Stimulated activated CD8-positive, alpha-beta memory T cell treated with anti-CD3 and anti-CD28 coated beads, Interleukin-7, amount 100 ng/mL, for 48 hours (primary cell): ENCODE measurements at places on chromosomes 4 and X.

- DNase-seq, result no peak
Observed at GRCh38 chr4:22323691-22324090, 192.2 kb downstream of the ADGRA3 start.

DNA sequence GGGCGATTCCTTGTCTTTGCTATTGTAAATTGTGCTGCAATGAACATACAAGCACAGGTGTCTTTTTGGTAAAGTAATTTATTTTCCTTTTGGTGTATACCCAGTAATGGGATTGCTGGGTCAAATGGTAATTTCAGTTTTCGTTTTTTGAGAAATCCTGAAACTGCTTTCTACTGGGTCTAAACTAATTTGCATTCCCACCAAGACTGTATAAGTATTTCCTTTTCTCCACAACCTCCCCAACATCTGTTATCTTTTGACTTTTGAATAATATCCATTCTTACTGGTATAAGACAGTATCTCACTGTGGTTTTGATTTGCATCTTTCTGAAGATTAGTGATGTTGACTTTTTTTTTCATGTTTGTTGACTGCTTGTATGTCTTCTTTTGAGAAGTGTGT lies 2506.0 kb downstream of the PCDH7 start:
- DNase-seq, result no peak

- no peak for DNase-seq
Observed at GRCh38 chr4:74559853-74560252, 114.9 kb downstream of the AREG start.

DNA sequence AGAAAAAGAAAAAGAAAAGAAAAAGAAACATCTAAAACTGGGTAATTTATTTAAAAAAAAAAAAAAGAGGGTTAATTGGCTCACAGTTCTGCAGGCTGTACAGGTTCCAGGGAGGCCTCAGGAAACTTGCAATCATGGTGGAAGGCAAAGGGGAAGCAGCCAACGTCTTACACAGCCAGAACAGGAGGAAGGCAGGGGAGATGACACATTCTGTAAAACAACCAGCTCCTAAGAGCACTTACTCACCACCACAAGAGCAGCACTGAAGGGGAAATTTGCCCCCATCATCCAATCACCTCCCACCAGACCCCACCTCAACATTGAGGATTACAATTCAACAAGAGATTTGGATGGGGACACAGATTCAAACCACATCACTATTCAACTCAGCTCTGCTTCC lies 36.8 kb upstream of the TMEM184C start:
- DNase-seq, result no peak

DNA sequence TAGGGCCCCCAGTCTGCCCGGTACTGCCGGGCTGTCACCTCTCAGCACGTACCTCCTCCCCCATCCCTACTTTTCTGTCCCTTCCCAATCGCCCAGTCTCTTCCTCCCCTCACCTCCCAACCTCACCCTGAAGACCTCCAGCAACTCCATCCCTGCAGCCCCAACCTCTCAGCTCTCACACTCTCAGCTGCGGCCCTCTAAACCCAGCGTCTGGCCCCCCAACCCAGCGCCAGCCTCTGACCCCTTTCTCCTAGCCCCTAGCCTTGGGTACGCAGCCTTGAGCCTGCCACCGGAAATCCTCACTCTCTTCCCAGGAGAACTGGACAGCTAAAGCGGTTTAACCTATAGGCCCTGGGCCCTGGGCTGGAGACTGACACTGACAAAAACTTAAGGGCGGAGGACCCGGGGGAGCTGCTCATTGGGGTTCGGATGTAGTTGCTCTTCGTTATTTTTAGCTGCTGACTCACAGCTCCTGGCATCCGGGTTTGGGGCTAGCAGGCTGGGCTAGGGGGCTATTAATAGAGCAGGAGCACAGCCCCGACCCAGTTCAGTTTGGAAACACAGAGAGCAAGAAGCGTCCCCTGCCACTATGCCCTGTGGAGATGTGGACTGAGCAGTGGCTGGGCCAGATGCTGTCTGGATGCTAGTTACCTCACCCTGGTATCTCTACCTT lies 9.6 kb upstream of the DLG3 start:
- no peak for DNase-seq

DNA sequence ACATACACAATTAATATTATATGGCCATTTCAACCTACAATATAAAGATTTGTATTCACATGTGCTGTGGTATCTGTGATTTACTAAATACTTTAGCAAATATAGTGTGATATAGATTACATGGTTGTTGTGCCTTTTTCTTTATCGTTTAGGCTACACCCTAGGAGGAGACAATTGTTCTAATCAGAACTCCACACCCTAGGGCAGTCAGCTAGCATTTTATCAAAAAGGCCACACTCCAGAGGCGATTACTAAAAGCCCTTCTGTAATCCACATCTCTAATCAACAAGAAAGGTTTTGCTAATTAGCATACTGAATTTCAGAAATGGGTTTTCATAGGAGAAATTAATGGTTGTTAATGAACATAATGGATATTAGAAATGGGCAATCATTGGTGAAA lies 319.5 kb upstream of the NOCT start:
- no peak for DNase-seq

- no peak for DNase-seq
Observed at GRCh38 chrX:69510137-69510715, 6.1 kb downstream of the NALF2 start.

GRCh38 chr4:39730072-39730471 lies 32.1 kb downstream of the UBE2K start:
- DNase-seq, result no peak

DNA sequence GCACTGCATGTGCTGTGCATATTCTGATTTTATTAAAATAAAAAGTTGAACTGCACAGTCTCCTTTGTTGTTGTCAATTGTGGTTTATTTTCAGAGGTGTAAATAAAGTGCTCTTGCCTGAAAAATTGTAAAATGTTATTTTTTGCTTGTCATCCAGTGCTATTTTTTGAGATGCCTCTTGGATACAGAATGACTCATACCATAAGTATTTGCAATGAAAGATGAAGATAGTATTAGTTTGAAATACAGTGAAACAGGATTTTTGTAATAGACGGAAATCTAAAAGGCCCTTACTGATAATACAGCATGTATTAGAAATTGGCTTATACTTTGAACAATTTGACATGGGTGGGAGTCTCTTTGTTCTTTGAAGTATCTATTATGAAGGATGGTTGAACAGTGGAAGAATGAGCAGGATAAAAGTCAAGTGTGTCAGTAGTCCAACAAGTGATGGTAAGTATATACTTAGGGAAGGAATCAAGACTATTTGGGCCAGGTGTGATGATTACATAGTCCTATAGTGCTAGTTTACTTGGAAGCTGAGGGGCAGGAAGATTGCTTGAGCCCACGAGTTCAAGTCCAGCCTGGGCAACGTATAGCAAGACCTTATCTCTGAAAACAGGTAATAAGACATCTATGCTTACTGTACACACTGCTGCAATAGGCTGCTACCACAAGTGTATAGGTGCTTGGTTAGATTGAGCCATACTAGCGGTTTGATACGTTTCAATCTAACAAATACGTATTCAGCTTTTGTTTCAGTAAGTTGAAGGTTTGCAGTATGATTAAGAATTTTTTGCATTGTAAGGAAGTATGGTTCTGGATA lies 16.4 kb downstream of the DDX3X start:
- no peak for DNase-seq

GRCh38 chr4:32745351-32745750 lies 2025.2 kb downstream of the PCDH7 start:
- no peak for DNase-seq

GRCh38 chr4:102399021-102399420 lies 53.7 kb upstream of the SLC39A8 start:
- DNase-seq, result no peak

DNA sequence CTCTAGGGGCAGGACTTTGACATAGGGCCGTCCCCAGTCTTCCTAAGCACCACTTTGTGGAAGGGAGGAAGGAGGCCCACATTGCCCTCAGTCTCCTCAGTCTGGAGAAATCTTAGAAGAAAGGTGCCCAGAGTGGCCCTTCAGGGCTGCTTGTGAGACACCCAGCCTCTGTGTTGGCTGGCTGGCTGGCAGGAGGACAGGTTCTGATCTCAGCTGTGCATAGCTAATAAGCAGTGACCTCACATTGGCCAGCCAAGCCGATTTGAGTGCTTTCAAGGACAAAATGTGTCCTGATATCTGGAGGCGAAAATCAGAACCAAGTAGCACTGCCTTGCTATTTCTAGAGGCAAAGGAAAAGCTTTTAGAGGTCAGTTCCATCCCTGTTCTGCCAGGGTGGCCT lies 211.5 kb downstream of the BCOR start:
- no peak for DNase-seq

DNA sequence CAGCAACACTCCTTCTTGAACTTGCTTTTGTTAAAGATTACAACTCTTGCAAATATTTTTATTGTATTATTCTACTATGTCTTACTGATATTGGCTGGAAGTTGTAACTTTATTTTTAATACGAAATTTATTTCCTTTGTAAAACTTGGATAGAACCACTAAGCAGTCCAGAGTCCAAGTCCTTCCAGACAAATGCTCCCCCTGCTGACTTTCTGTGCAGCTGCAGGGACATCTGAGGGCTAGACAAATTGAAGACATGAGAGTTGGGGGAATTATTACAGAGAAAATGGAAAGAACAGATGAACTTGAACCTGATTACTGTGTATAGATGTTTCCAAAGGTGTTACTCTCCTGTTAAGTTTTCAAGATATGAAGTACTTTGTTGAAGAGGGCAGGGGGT lies 238.8 kb downstream of the GRIA3 start:
- DNase-seq, result no peak

DNA sequence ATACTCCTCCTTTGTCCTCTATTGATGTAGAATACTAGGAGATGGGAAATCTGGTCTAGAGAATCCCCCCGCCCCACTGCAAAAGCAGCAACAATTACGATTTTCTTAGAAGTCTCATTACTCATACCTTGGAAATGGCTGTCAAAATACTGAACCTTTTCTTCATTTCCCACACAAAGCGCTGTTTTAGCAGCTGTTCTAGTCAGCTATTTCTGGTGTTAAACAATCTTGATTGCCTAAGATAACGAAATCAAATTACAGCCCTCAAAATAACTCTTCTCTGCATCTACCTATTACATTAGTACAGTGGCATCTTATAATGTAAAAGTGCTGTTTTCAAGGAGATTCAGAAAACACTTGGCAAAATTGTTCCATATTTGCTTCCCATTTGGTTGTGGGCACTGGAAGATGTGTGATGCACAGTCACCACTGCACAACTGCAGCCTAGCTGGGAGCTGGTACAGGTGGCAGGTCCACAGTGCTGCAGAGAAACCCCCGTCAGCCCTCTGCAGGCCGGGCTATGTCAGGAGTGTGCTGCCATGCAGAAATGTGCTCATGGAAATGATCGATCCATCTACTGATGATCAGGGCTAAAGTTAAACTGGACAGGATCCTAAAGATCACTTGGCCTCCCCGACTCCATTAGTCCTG lies 50.4 kb downstream of the TBC1D9 start:
- DNase-seq, result no peak

GRCh38 chrX:109873983-109874382 lies 128.9 kb upstream of the TMEM164 start:
- DNase-seq, result no peak

- no peak for DNase-seq
Observed at GRCh38 chr4:123606946-123607542, 210.4 kb downstream of the SPRY1 start.

DNA sequence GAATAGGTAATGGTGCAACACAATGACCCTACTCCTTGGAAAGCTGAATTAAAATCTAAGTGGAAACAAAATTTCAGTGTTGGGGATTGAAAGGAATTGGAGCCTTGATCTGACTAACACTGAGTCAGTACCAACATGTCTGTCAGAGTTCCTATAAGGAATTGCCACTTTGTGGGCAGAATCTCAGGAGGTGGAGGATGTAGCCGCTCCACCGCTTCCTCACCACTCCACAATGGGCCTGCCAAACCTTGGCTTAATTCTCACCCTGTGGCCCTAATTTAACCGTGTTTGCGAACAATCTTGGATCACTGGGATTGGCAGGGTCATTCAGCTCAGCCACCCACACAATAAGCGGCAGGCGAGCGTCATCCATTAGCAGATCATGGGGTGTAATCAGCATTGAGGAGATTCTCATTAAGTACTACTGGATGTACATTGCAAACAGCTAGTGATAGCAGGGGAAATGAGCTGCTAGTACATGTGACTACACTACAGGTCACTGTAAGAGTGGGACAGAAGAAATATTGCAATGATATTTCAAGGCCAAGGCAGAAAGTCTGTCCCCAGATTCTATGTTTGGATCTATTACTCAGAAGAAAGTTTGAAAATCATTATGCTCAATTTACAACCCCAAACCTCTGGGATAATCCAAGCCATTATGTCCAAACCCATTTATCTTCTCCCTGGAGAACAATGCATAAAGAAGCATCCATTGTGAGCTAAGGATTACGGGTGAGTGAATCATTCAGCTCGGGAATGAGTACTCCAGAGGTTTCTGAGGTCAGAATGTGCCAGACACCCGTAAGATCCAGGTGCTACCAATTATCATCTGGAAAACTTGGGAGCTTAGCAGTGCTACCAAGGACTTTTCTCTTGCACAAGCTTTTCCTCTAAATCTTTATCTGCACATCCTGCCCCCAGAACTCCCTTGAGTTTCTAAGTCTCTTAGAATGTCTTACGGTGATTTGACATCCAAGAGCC lies 5.8 kb downstream of the SRPX start:
- DNase-seq, result no peak

DNA sequence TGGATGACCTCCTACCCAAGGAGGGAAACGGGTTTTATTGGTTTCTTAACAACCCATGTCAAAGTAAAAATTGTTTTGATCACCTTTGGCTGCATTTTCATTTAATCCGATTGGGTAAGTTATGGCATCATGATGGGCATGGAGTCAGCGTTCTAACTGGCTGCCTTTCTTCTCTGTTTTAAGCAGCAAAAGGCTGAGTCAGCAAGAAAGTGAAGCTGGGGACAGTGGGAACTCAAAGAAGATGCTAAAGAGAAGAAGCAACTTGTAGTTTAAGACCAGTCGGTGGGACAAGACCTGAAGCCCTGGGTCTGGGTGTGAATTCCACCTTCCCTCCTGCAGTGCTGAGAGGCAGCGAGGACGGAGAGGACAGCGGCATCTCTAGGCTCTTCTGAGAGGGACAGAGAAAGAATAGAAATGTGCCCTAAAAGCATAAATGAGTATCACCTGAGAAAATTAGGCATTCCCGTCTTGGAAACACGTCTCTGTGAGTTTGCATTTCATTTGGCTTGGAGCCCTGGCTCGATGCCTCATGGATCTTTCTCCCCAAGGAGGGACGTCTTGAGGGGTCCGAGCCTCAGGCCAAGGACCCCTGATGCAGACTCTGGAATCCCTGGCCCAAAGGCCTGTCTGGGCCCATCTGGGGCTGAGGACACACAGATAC lies 82.0 kb downstream of the CRMP1 start:
- no peak for DNase-seq

DNA sequence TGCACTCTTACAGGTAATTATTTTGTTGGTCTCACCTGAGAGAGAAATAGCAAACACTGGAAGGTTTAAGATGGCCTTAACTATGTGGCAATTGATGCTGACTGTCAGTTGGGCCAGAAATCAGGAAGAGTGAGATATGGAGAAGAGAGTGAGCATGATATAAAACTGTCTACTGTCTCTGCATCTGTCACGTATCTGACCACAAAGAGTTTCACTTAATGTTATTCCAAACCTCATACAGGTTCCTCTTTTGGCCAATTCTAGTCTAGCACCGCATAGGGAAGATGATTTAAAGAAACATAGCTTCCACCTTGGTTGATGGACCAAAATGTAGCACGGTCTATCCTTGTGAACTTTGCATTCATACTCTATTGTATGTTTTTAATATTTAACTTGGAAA lies 381.0 kb upstream of the BOD1L1 start:
- DNase-seq, result no peak

- no peak for DNase-seq
Observed at GRCh38 chr4:183469285-183469684, 24.8 kb downstream of the CDKN2AIP start.
